ENCODE measurements at places on chromosomes 12 and 14. TPM values are rescaled to one million over a fixed set of nuclear protein-coding genes. Genes with fewer than 3 reads are reported as not detected.

DNA sequence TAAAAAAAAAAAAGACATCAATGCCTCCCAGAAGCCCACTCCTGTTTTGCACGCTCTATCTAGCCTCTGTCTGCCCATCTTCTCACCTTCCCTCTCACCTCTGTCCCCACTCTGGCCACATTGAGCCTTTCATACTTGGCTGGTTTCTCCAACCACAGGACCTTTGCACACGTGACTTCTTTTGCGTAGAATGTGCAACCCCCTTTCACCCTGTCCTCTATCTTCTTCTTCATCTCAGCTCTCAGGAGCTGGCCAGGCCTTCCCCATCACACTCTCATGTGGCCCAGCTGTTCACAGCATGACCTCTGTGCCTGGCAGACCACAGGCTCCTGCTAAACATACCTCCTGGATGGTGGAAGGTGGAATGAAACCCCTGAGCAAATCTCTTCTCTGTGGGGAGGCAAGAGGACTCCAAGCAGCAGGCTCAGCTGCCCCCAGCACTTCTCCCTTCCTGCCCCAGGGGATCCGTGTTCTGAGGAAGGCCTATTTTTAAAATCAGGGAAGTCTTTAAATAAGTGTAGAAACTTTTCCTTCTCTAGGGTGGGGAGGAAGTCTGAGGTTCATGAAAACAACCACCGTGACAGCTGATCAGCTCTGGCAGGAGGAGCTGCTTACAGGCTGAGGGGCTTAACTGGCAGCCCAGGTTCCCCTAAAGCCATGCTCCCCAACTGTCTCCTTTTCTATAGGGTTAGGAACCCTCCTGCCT, 11.6 kb downstream of the HVCN1 start:
- DNase-seq, result no peak

The CCDC38 gene
- total RNA-seq, result not detected

The IKBIP gene
- total RNA-seq, result 67.4 TPM

The SIX6 gene
- not detected for total RNA-seq

The OTOGL gene
- 0.16 TPM for total RNA-seq
